ENCODE measurements at places on chromosomes 7 and 10.

DNA sequence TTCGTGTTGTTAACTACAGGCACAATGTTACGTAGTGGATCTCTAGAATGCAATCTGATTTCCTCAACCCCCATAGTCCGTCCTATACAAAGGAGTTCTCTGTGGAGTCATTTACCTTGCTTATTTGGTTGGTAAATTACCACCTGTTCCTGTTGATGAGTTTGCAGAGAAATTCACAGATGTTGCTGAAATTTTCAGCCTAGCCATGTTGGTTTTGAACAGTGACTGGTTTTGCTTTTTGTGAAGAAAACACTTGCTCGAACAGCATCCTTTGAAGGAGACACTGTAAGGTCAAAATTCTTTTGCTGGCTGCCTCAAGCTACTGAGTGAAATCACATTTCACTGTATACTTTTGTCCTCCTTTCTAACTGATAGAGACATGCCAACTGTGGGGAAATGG, 15.4 kb upstream of the PRKCQ start:
- no peak for DNase-seq

DNA sequence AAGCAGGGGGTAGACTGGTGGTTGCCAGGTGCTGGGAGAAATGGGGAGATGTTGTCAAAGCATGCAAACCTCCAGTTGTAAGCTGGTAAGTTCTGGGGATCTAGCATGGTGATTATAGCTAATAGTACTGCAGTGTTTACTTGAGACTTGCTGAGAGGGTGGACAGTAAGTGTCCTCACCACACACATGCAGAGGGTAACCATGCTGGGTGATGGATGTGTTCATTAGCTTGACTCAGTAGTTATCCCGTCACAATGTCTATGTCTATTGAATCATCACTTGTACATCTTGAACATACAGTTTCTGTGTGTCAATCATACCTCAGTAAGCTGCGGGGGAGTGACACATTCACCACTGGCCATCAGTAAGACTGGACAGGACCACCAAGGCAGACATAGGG, 42.1 kb downstream of the GSDME start:
- no peak for DNase-seq

GRCh38 chr10:95655571-95656290, 780 bp downstream of the ALDH18A1 start:
- DNase-seq, result no peak

DNA sequence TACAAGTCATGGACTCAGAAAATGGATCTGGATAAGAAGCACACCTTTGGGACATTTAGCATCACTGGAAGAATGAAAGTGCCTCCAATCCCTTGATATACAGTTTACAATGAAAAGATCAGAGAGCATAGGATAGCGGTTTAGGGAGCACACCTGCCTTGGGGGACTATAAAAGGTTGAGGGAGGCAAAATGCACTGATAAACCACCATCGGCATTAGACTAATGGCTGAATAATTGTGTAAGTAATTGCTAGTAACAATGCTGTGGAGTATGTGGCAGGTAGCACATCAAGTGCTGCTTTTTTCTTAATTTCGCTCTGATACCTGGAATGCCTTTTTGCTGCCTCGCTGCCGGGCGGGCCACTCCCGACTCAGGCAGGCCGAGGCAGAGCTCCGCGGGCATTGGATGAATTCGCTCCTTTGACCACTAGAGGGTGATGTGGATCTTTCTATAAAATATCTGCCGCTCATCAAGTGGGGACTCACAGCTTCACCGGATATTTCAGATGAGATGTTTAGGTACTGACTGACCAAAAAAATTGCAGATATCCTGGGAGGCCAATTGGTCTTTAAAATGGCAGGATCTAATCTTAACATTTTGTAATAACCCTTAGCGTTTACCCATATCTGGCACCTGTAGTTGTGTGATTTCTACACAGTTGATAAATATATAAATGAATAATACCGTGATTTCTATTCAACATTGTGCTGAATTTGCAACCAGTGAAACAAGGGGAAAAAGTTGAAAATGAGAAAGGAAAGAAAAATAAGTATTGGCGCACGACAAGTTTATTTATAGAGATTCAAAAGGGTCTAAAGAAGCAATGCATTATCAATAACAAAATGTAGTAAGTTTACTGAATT, 116.8 kb upstream of the PRSS1 start:
- peak; percentile 71 for DNase-seq

Measured in NT2/D1 (cell line).